ENCODE measurements at places on chromosomes 4 and X.

DNA sequence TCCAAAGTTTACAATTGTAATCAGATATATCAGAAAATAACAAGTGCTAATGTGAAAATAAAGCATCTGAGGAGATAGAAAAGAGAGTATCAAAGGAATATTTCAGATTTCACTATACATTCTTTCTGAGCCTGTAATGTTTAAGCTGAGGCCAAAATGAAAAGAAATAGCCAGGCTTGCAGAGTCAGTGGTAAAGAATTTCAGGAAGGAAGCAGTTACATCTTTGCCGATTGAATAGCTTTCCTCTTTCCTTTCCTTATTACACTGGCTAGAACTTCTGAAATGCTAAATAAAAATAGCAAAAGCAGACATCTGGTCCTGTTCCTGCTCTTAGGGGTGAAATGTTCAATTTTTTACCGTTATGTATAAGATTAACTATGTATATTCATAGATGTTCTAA is 1441.6 kb upstream of the PCDH7 start:
- DNase-seq, result no peak

- no peak for DNase-seq
Observed at GRCh38 chr4:87309625-87310024, 13.1 kb downstream of the HSD17B13 start.

DNA sequence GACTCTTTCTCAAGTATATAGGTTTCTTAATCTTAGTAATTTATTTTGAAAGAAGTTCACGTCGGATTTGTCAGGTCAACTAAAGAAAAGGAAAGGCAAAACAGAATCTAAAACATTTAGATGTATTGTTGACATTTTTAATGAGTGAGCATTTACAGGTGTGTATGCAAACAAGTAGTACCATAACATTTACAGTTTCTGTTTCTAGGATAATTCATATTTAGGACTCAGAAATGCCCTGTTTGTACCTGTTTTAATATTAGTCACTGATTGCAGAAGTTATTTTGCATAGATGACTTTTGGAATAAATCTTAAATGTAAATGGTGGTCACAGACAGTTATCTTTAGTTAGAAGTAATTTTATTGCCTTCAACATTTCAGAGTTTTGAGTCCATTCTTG is 151.3 kb upstream of the NUDT6 start:
- no peak for DNase-seq

DNA sequence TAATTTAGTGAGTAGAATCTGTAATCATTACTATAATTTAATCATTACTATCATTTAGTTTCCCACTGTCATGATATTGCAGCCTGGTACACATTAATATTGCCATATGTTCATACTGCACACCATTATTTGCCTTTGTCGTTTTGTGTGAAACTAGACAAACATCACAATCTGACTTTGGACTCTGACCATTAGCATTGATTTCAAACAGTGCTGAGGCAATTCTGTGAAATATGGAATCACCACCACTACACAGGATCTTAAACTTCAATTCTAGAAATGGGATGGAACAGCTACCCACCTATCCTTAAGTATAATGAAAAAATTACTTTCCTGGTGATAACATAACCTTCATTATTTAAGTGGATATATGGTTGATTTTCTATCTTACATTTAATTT is 98.3 kb downstream of the SORBS2 start:
- DNase-seq, result no peak

DNA sequence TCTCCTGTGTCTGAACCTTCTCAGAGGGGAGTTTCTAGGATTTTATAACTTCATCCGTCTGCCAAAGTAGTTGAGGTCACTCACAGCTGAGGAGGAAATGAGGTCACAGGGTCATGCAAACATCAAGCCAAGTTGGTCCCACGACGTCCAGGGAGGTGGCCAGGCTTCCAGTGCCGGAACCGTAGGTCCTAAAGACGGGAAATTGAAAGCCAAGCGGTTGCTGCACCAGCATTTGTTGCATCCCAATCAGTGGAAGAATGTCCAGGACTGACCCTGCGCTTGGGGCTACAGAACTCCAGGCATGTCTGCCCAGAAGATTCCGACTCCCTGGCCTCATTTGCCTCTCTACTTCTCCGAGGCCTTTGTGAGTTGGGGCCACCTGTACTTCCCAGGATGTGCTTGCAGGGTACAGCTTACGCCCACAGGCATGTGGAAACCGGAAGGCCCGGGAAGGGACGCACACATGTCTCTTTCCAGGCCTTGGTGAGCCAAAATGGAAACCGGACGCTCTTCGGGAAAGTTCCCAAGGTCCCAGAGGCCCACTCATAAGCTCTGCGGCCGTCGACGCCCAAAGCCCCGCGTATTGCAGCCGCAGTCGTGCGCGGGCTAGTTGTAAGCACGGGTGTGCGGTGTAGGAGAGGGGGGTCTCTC is 9.3 kb downstream of the PRDM8 start:
- no peak for DNase-seq

- no peak for DNase-seq
Observed at GRCh38 chr4:183285886-183286285, 34.2 kb downstream of the CLDN22 start.

DNA sequence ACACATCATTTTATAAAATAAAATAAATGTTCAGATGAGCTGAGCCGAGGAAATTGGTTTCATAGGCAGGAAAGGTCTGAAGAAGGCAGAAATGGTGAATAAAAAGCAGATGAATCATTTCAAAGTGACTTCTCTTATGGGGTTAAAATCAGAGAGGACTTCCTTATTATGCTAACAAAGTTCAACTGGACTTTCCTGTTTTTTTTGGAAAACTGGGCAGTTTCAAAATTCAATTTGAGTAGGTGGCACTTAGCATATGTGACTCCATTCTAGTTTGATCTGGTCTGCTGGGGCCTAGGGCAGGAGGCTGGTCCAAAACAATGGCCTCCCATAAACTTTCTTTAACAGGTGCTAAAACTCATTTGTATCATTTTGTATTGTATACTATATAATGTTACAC is 1794.9 kb upstream of the TENM3 start:
- no peak for DNase-seq

DNA sequence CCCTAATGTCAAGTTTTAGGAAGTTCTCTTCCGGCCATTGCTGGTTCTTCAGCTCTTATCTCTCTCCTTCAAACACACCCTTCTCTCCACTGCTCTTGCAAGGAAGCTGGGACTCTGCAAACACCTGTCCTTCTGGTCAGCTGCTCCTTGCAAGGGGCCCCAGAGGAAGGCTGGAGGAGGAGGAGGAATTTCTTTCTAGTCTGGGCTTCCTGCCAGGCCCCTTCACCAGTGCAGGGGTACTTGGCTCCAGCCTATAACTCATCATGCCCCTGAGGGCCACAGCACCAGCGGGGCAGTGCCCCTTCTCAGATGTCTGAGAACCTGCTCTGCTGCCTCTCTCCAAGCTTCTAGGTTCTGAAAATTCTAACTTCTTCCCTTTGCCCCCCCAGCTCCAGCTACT is 46.7 kb downstream of the REELD1 start:
- DNase-seq, result no peak

DNA sequence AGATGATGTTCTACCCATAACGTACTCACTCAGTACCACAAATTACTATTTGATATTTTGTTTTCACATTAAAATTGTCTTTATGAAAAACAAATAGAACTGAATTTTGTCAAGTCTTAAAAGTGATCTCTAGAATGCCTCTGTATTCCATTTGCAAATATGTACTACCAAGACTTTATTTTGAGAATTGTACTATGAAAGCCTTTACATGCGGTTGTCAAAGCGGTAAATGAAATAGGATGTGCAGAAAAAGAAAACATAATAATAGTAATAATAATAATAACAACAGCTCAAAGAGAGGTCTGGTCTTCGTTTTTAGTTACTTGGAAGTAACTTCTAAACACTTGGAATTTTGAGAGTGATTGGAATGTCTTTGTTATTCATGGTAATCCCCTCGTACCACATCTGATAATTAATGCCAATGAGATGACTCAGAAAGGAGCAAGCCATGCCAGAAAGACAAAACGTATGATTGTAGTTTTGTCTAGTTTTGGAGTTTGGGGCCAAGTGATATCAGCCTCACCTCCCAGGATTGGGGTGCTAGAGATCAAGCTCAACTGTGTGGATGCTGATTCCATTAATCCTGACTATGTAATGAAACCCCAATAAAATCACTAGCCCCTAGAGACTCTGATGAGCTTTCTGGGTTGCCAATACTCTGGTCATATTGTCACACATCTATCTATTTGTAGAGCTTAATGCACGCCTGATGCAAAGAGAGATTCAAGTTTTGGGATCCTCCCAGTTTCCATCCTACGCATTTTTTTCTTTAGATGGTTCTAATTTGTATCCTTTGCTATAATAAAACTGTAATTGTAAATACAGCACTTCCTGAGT is 20.2 kb upstream of the CTSO start:
- no peak for DNase-seq

GRCh38 chr4:92265021-92265420 is 38.7 kb upstream of the GRID2 start:
- no peak for DNase-seq

DNA sequence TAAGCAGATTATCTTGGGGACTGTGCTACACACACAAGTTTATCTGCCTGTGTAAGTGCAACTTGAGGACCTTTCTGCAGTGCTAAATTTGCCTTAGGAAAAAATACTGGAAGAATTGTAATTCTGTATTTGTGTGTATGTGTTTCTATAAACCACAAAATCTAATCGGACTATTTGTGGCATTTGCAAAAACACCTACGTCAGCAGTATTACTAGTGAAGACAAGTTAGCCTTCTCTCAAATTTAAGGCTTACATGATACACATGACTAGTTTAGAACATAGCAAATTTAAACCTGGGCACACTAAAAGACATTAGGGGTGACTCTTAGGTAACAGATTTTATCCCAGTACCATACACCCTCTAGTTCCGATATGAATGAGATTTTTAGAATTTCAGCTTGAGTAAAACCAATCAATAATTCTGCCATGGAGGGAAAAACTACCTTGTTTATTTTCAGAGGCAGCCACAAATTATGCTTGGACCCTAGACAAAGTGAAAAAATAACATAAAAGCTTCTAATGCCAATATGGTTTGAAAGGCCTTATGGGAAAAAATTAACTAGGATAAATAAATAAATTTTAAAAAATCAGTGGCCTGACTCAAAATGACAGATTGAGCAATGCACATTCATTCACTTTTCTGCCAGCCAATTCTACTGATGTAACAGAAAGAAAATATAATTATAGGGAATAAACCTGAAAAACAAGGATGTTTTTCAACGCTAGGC is 176.4 kb downstream of the SNCA start:
- DNase-seq, result no peak

GRCh38 chr4:48227662-48228061 is 42.0 kb downstream of the TEC start:
- DNase-seq, result no peak

- DNase-seq, result no peak
Observed at GRCh38 chrX:10677490-10677889, 57.1 kb upstream of the MID1 start.

DNA sequence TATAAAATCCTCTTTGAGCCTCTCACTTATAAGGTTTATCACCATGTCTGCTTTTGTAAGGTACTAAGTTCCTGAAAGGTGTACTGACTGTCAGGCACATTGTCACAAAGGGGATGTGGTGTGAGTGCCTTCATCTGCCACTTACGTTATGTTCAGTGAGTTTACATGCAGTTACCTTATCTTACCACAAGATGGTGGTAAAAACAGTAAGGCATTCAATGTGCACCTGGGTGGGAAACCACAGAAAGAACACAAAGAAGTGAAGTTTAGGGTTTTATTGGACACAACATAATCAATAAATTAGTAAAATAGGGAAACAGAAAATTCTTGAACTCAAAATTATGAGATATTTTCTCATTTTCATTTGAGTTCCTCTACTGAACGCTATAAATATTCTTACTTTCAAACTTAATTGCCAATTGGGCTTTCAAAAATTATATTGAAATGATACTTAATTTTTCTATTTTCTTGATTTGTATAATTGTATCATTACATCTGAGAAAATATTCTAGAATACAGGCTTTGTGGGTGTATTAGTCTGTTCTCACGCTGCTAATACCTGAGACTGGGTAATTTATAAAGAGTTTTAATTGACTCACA is 650.8 kb downstream of the PCDH7 start:
- no peak for DNase-seq

GRCh38 chr4:101290654-101291053 is 56.7 kb downstream of the PPP3CA start:
- no peak for DNase-seq

DNA sequence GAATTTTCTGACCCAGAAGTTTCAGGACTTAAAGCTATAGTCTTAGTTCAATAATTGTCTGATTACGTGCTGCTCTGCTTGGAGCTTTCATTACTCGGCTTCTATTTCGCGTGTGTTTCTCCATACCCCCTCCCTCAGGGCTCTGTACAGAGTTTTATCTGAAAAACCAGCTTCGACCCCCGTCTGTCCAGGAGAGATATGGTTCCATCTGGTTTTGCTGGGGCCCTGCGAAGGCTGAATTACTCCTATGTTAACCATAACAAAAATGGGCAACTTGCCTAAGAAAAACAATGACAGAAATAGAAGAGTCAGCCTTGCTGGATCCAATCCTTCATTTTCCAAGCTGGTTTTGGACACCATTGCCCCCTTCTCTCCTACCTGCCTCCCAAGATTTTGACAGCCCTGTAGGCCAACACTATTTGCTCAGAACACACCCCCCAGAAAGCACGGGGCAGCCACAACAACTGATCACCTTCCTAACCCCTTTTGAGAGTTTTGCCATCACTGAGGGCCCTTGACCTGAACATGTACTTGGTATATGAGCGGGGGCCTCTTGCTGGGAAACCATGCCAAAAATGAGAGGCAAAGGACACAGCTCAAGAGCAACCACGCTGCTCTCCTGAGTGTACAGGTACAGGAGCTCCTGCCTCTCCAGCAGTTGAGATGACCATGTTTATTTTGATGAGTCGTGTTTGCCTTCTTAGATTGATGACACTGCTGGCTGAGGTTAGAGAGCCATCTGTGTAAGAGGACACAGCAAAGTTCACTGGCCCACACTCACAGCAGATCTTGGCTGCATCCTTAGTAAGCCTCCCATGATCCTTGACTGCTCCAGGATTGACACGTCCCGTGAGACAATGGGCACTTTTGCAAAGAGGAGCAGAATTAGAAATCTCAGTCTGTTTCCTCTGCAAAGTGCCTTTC is 36.2 kb upstream of the ATP6AP2 start:
- DNase-seq, result no peak
